Tibial nerve (tissue), 4 donors: ENCODE measurements at places on chromosomes 11 and 22.

DNA sequence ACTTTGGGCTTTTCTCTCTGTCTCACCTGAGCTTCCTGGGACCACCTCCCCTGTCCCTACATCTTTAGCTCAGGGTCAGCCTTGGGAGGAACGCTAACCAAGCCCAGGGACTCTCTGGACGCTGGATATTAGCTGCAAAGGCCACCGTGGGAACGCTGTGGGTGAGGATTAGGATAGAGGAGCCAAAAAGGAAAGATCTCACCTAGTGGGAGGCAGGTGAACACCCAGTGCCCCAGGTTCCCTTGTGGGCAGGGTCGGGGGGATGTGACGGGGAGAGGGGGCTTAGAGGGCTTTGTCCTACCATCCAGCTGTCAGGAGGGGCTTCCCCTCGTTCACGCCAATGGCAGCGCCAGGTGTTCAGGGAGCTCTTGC lies 50.2 kb downstream of the LINC01488 start:
- DNase-seq: no peak

DNA sequence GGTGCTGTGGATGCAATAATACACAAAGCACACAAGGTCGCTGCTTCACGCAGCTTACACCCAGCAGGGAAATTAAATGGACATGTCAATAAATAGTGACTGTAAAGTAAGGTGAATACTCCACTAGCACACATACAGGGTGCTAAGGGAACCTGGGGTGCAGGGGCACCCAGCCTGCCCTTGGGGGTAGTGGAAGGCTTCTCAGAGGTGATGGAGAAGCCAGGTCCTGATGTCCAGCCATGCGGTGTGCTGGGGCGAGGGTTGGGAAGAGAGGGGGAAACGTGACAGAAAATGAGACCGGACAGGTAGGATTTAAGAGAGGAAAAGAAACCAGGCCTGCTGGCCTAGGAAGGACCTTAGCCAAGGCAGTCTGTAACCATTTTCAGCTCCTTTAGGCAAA lies 200.5 kb downstream of the GRIK4 start:
- DNase-seq: no peak

DNA sequence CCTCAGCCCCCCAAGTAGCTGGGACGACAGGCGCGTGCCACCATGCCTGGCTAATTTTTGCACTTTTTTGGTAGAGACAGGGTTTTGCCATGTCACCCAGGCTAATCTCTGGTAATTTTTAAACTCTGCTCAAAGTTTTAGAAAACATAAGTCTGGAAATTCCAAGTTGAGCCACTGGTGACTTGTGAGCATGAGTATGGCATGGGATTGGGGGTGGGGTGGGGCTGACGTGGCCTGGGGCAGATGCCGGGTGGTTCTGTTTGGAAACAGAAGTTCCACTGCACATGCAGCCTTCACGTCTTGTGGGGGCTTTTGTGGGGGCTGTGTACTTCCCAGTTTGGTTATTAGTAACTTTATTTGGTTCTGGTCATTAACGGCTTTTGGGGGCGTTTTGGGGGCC lies 67.3 kb downstream of the PTPRJ start:
- no peak for DNase-seq

DNA sequence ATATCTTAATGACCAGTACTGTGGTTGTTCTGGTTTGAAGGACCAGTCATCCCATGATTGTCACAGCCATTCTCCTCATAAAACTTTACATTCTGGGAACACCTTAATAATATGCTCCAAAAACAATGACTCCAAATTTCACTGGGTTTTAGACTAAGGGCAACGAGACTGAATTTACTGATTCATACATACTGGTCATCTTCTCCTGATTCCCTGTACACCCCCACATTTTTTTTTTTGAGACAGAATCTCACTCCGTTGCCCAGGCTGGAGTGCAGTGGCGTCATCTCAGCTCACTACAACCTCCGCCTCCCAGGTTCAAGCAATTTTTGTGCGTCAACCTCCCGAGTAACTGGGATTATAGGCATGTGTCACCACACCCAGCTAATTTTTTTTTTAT lies 78.9 kb downstream of the GAB2 start:
- DNase-seq: no peak

GRCh38 chr11:107916671-107917241 lies 11.5 kb upstream of the RAB39A start:
- no peak for DNase-seq

GRCh38 chr22:37179622-37180420 lies 8.2 kb downstream of the C1QTNF6 start:
- DNase-seq: no peak

DNA sequence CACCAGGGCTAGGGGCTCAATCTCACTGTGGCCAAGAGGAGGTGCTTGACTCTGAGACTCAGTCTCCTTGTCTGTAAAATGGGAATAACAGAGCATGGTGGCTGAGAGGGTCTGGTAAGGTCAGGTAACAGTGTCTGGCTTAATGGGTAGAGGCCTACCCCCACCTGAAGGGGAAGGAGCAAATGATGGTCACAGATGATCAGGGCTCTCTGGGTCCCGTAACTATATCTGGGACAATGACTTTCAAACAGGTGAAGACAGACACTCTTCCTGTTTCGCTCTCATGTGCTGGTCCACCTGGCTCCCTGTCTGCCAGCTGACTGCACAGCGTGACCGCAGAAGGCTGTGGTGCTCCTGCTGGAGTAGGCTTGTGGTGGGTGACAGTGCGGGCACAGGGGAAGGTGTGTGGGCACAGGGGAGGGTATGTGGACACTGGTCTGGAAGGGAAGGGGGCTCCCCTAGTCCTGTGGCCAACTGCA lies 4.0 kb downstream of the A4GALT start:
- no peak for DNase-seq

DNA sequence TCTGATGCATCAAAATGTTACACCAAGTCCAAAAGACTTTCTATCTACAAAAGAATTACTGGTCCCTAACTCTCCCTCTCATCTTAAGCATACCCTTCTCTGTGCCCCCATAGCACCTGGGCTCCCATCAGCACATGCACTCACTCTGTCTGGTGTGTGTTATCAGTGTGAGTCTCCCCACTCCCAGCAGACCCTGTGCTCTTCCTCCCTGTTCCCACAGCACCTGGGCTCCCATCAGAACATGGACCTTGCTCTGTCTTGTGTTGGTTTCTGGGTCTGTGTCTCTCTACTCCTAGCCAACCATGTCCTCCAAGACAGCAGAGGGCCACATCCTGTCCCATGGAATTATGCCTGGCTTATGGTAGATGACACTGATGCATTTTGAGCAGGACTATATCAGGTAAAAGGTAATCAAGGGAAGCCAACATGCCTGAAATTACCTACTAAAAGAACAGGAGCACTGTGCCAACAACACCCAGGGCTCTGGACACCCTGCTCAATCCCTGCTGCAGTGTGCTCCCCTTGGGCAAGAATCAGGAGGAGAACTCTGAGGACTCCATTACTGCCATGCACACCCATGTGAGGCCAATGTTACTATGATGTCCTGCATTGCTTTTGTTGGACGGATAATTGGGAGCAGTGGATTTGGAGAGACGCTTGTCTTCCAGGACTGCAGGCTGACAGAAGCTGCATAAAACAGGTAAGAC lies 34.3 kb downstream of the GAB4 start:
- no peak for DNase-seq

GRCh38 chr11:31772412-31772811 lies 38.7 kb downstream of the PAX6 start:
- no peak for DNase-seq

DNA sequence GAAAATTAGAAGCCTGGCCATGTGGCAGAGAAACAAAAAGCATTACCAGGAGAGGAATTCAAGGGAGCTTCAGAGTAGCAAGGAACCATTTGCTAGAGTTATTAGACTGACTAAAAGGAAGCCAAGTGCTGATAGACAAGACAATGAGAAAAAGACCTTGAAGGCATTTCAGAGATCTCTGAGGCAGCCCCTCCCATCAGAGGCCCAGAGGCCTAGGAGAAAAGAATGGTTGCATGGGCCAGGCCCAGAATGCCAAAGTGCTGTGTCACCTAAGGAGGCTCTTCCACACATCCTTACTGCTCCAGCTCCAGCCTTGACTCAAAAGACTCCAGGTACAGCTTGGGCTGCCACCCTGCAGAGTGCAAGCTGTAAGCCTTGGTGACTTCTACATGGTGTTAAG lies 61.8 kb upstream of the POU2AF2 start:
- no peak for DNase-seq

GRCh38 chr11:119634301-119634700 lies 94.7 kb downstream of the NECTIN1 start:
- no peak for DNase-seq

DNA sequence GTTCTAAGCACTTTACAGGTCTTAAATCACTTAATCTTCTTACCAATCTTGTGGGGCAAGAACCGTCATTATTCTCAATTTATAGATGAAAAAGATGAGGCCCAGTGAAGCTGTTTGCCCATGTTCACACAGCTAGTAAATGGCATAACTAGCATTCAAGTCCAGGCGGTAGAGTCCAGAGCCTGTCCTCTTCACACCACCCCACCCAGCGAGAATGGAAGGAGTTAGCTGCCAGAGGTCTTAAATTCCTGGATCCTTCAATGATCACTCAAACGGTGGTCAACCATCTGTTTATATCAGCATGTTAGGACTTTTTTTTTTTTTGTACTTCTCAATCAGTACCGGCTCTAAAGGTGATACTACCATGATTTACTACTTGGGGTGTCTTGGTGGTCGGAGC lies 43.3 kb downstream of the PARVA start:
- DNase-seq: no peak

DNA sequence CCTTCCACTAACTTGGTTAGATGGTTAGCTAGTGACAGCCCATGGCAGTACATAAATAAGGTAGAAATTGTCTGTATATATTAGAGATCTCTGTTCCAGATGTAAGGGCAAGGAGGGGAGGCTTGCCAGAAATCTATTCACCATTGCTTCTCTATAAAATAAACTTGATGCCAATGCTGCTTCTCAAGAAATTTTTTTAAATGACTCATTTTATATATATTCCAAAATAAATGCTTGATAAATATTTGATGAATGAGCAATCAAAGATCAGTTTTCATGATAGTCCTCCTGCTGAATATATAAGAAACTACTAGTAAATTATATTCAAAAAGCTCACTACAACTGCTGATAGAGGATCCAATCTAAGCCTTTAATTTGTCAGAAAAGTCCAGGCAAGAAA lies 710.6 kb upstream of the CCDC179 start:
- DNase-seq: no peak
